ENCODE measurements at places on chromosomes 3 and 15.

DNA sequence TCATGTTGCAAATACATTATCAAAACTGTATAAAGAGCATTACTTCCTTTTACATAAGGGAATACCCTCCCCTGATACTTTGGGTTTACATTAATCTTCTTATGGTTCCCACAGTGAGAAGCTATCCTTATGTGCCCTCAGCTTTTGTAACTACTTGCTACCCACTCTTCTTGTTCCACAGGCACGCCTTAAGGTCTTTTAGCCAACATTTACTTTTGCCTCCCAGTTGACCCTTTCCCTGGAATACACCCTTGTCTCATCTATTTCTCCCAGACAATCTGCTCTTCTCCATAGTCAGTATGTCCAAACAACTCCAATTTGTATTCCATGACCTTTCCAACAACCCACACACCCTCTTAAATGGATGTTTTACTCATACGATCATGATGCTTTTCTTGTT lies 116.8 kb upstream of the COL8A1 start:
- no peak for DNase-seq

- no peak for DNase-seq
Observed at GRCh38 chr15:38587214-38587613, 22.6 kb upstream of the RASGRP1 start.

- DNase-seq: peak; percentile 8
Observed at GRCh38 chr3:38133557-38134405, 3.1 kb downstream of the ACAA1 start.

GRCh38 chr15:70513819-70514218 lies 249.5 kb downstream of the UACA start:
- no peak for DNase-seq

- peak; percentile 43 for DNase-seq
Observed at GRCh38 chr3:67790043-67790442, 135.6 kb upstream of the SUCLG2 start.

GRCh38 chr3:159886050-159886449 lies 102.6 kb upstream of the IL12A start:
- no peak for DNase-seq

- no peak for DNase-seq
Observed at GRCh38 chr3:122668930-122669730, 11.5 kb upstream of the PARP14 start.

DNA sequence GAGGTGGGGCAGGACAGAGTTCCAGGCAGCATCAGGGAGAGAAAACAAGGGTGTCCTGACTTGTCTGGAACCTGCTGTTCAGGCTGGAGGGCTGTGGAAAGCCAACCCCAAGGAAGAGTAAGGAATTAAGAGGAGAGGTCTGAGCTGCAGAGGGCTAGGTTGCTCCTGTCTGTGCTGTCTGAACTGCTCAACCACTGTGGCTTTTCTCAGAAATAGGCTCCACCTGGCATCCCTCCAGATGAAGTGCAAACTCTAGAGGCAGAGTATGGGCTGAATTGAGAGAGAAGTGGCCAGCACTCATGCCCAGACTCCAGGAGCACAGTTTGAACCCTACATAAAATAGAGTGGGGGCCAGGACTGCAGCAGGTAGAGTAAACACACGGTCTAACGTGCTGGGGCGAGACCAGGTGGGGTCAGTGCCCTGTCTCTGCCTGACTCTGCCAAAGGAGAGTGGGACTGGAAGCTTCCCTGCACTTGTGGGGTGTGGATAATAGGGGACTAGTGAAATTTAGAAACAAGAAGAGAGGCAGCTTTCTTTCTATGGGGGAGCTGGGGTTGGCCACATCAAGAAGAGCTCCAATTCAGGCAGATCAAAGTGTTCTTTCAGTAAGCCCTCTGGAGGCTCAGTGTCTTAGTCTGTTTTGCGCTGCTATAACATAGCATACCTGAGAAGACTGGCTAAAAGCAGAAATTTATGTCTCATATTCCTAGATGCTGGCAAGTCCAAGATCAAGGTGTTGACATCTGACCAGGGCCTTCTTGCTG lies 28.0 kb upstream of the MNS1 start:
- DNase-seq: no peak

DNA sequence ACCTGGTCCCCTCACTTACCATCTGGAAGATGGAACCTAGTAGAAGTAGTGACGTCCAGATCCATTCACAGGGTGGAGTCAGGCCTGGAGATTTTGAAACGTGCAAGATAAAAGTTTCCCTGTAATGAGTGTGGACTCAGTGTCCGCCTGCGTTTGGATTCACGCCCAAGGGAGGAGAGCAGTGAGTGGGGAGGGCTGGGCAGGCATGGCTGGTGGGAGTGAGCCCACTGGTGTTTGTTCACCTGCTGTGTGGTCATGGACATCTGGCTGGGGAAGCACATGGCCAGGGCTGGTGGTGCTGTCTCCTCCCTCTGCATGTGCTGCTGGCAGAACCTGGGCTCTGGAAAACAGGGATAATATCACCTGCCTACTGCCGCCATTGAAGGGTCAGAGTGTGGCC lies 37.0 kb downstream of the RLBP1 start:
- no peak for DNase-seq

- no peak for DNase-seq
Observed at GRCh38 chr3:125052624-125053303, 3.0 kb downstream of the HEG1 start.

- DNase-seq: no peak
Observed at GRCh38 chr3:63349583-63350573, 71.8 kb downstream of the SYNPR start.

- DNase-seq: no peak
Observed at GRCh38 chr15:27438403-27439375, 467.7 kb downstream of the GABRG3 start.

GRCh38 chr15:36782681-36783080 lies 203.3 kb downstream of the CDIN1 start:
- DNase-seq: no peak

GRCh38 chr15:75177360-75178071 lies 24.2 kb upstream of the C15orf39 start:
- no peak for DNase-seq

DNA sequence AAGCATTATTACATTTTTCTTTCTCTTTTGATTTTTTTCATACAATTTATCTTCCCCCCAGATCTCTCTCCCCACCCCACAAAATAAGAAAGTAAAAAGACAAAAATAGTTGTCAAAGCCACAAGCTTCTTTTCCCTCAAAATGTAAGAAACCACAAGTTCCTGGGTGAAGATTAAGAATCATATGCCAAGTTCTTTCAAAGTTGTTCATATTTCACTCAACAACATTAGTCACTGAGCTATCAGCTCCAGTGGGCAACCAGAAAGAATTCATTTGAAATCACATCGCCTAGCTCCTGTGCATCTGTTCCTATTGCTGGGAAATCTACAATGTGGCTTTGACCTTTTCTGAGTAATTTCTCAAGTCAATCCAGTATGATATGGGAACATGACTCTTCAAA lies 681.6 kb upstream of the ARPP21 start:
- no peak for DNase-seq

GRCh38 chr15:48888191-48888590 lies 10.3 kb downstream of the EID1 start:
- DNase-seq: no peak

DNA sequence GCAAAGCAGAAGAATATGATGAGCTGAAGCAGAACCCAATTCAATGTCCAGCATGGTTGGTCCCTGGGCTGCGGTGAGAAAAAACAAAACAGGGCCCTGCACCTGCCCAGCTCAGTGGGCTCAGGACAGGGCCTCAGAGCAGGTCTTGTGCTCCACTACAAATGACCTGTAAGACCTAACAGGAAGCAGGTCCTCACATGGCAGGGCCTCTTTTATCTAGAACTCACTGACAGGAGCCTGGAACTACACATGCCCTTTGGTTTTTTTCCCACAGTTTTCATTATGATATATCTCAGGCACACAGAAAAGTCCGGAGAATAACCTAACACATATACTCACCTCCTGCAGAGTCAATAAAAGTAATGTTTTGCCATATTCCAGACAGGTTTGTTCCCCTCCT lies 38.4 kb downstream of the CCDC12 start:
- no peak for DNase-seq

- no peak for DNase-seq
Observed at GRCh38 chr15:80785811-80786354, 6.7 kb downstream of the CEMIP start.

- no peak for DNase-seq
Observed at GRCh38 chr15:46456456-46456855, 821.6 kb downstream of the SQOR start.

DNA sequence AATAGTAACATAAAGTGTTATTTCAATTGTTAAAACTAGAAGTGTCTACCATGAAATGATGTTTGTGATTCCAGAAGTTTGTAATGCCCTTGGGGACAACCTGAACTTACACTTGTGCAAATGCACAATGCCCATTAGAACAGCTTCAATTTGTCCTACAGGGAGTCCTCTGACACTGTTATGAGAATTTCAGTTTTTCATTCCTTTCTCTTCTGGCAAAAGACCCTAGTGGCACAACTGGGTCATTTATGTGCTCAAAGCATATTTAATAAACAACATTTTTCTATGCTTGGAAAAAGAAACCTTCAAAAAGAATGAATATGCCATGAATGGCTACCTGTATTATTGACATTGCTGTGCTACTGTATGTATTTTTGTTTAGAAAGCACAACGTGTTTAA lies at the start of gene OR5H1:
TSS of gene OR5H1 (plus strand) at position 301 of the 400 bp plus-strand sequence. CDS start 1,977 bp downstream, outside the sequence.
- DNase-seq: no peak

DNA sequence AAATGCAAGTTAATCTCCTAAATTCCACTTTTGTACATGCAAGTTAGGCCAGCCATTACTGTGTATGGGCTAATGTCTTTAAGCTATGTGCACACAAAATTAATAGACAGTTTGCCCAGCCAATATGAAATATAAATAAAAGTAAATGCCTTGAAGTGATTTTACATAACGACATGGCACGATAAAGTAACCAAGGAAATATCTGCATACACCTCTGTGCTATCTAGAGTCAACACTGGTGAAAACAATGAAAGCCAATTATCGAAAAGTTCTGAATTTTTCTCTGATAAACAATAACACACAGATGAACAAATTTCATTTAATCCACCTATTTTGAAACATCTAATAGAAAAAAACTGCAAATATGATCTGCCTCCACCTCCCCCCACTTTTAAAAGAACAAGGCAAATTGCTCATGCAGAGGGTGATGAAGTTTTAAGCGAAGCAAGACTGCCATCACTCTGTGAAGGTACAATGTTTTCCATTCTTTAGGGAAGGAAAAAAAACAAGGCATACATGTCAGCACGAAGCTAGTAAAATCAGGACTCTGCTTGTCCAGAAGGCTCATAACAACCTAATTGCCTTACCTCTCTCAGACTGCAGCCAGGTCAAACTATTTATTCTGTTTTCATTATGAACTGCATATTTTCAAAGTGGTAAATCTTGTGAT lies 317.7 kb downstream of the MECOM start:
- no peak for DNase-seq

DNA sequence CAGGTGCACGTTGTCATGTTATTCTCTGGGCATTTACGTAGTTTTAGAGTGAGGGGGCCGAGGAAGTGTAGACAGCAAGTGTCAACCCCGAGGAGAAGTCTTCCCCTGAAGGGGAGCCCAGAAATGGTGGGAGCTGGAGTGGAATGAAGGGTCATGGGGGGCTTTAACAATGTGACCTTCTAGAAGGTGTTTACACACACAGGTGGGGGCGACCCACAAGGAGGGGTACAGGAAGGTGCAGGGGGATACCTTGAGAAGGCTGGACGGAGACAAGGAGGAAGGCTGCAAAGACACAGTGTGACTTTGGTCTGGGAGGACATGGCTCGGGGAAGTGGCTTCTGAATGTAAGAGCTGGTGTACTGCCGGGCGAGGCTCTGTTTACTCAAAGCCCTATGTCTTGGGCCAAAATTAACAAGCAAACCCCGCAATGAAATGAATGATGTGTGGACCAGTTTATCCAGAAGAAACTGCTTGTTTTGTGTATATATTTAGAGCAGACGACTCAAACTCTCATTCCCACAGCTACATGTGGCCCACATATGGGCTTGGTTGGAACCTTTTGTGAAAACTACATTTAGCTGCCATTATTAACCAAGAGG lies 18.7 kb downstream of the TRPM1 start:
- no peak for DNase-seq

- no peak for DNase-seq
Observed at GRCh38 chr3:178392511-178392926, 143.7 kb upstream of the KCNMB2 start.

DNA sequence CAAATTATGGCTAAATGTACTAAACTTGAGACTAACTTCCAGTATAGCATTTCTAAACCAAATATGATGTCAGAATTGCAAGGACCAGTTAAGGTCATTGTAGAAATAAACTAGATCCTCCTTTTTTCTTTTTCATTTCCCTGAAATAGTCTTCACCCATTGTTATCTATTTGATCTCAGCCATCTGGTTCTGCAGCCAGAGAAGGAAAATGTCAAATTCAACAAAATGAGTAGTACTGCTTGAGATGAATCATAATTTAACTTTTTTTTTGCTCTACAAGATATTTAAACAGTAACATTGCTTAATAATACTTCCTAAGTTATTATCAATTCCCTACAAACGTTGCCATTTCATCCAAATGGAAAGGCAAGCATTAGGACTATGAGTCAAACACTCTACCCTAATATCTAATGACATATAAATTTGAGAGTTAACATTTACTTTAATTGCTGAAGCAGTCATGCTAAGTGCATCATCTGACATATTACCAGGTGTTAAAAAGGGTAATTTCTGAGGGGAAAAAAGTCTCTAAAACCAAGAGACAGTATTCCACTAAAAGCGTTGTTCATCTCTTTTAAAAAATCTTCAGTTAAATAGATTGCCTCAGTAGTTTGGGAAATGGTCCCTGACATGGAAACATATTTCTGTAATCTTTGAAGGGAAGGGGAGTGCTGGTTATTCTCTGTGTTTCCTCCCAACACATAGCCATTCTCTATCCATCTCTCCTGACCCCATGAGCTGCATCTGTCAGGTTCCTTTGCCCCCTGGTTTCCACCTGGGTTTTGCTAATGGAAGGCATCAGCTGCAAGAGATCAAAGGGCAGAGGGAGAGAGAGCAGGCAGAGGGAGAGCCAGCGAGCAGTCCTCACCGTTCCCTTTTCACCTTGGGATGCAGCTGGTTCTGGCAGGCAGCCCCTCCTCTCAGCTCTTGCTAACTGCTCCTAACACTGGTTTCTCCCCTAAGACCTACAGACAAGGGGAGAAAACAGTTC lies 138.5 kb downstream of the ARPP21 start:
- no peak for DNase-seq

DNA sequence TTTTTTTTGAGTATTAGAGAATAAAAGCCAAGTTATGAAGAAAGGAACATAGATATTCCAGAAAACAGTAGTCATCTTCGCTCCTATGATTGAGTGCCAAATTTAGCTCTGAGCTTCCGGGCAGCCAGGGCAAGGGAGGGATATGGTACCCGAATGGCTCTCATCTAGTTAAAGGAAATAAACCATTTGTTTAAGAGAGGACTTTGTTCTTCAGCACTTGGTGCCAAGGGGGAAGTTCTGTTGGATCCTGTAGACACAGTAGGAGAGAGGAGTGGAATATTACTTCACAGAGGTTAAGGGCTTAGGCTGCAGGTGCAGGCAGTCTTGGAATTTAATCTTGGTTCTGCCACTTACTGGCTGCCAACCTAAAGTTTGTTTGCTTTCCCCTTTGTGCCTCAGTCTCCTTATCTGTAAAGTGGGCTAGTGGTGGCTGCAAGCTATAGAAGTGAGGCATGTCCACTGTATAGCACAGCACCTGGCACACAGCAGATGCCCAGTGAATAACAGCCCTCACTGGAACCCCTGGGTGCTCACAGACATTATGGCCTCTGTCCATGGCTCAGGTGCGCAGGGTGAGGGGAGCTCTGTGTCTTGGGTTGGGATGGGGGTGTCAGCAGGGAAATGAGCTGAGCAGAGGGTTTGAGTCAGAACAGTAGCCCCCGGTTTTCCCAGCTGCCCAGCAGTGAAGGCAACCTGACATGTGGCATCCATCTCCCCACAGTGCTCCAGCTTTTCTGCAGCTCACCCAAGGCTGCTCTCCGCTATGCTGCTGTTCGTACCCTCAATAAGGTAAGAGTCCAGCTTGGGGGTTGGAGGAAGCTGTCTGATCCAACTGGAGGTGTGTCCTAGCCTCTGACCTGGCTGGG lies 10.4 kb downstream of the COPG1 start:
- no peak for DNase-seq

Data from CD4-positive, alpha-beta T cell treated with Interleukin-15 for 1 hour (primary cell).